ENCODE measurements at places on chromosomes 1 and 21.
A peak's percentile ranks its signal among the peaks of the same experiment; 100 is the strongest.

DNA sequence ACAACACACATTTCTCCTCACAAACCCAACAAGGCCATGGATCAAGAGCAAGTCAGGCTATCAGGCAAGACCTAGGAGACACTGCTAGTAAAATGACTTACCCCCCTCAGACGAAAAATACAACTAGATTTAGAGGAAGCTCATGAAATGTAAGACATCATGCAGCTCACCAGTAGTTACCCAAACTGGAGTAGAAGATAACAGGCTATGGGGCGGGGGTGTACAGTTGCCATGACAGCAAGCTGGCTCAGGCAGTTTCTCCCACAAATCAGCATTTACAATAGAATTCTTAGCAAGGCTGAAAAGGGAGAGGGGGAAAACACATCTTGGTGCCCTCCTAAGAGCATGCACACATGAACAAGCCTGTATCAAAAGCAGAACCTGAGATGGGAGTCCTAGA is 13.9 kb downstream of the TPM3 start:
- DNase-seq: no peak

DNA sequence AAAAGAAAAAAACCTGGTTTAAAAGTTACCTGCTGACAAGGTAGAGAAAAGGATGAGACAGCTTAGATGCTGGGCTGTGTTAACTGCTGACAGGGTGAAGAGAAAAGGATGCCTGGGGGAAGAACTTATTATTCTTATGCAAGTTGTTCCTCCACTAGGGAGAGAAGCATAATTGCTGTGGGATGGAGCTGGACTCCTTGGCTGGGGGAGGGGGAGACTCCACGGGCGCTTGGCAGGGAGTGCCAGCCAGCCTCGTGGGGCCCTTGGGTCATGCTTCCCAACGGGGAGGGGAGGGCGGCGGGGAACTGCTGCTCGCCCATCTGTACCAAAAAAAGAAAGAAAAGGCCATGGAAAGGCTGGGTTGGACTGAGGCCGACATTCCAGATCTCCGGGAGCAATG is 47.2 kb downstream of the SYCP1 start:
- no peak for DNase-seq

DNA sequence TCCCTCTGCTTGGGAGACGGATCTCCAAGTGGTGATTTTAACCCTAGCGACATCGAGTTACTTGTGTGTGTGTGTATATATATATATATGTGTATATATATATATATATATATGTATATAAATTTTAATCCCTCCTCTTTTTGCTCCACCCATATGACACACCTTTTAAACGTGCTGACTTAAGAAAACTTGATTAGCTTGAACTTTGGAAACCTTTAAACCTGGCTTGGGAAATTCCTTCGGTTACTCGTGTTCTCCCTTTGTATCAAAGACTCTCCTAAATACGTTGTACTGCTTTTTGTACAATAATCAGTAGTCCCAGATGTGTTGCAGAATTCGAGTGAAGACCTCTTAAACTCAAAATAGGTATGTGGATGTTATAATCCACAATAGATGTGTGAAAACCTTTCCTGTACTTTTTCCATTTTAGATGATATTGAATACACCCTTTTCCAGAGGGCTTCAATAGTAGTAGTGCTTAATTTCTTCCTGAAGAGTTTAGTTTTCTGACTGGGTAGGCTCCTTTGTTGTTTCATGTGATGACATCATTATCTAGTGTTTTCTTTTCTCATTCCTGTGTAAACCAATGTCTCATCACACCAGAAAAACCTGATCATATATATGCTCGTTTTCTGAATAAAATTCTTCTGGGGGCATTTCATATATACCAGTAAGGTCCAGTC is 1.4 kb downstream of the RNF11 start:
- no peak for DNase-seq

- DNase-seq: no peak
Observed at GRCh38 chr1:183550915-183551314, 39.3 kb downstream of the NCF2 start.

GRCh38 chr1:53430779-53431178 is 28.4 kb upstream of the DMRTB1 start:
- no peak for DNase-seq

- DNase-seq: no peak
Observed at GRCh38 chr21:44267655-44268142, 6.0 kb upstream of the DNMT3L start.

GRCh38 chr1:201346987-201347386 is 30.5 kb downstream of the TNNT2 start:
- no peak for DNase-seq

DNA sequence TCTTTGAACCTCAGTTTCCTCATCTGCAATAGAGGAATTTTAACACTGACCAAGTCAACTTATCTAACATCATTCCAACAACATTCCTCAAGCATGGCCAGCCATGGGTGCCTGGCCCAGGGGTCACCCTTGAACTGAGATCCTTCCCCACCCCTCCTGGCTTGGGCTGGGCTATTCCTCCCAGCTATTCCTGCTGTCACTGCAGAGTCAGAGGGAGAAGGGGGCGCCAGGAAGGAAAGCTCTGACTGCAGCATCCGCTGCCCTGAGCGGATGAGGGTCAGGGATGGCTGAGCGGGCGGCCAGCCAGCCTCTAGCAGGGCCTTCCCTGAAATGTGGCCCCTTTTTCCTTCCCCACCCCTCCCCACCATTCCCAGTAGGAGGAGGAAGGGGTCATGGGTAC is 3.1 kb downstream of the TINAGL1 start:
- DNase-seq: no peak

DNA sequence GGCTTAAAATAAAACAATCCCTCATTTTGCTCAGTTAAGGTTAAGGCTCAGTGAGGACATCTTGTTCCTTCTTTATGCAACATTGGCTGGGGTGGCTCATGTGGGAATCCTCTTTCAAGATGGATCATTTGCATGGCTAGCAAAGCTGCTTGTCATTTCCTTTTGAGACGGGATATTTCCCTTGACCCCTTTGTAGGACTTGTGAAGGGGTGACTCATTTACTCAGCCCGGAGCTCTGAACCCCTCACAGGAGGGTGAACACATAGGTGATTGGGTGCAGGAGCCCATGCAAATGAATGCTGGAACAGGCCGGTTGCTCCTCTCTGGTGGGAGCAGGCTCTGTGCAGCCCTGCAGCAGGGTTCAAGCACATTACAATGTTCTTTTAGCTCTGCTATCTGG is 15.8 kb upstream of the C8A start:
- DNase-seq: no peak

GRCh38 chr1:13443335-13443979 is 33.2 kb downstream of the PRAMEF20 start:
- no peak for DNase-seq

- DNase-seq: no peak
Observed at GRCh38 chr1:39489567-39490239, 1.7 kb upstream of the BMP8A start.

DNA sequence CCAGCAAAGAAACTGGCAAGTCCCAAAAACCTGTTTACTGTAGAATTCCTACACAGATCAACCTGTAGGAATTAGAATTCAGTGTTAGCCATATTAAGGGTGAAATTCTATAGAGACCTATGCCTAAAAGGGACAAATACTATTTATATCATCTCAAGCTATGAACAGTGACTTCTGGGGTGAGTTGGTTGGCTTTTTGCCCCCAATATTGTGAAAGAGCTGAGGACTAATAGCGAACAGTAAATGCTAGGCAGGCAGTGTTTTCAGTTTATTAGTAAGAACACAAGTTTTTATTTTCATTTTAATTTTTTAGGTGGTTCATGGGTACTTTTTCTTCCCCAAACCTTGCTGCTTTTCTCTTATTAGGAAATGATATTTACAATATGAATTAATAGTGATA is 15.3 kb downstream of the SLC16A4 start:
- DNase-seq: no peak

GRCh38 chr1:176205332-176205914 is 1.7 kb downstream of the COP1 start:
- no peak for DNase-seq

- DNase-seq: no peak
Observed at GRCh38 chr1:186304982-186305949, 69.8 kb downstream of the TPR start.

DNA sequence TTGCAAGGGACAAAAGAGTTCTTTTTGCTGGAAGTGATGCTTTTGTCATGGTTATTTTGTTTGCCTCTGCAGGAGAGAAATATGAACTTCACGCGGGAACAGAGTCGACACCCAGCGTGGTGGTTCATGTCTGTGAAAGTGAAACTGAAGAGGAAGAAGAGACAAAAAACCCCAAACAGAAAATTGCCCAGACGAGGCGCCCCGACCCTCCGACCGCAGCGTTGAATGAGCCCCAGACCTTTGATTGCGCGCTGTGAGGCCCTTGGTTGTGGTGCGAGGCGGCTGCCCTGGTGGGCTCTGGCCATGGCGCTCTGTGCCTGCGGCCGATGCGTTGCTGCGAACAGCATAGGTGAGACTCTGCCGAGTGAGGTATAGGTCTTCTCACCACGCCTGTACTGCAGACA is 20.9 kb upstream of the NCMAP start:
- peak; percentile 41 for DNase-seq

DNA sequence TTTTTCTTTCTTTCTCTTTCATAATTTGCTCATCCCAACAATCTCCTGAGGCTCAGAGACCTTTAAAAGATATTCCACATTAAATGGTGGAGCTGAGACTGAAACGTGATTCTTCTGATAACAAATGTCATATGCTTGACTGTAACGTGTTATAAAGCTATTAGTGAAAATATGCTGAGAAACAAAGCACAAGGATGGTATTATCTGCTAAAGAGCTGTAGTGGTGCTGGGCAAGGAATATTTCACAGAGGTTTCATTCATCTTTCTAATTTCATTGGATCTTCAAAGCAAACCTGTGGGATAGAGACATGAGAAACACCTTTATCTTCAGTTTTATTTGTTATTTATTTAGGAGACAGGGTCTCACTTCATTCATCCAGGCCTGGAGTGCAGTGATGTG is 98.1 kb upstream of the WLS start:
- no peak for DNase-seq

DNA sequence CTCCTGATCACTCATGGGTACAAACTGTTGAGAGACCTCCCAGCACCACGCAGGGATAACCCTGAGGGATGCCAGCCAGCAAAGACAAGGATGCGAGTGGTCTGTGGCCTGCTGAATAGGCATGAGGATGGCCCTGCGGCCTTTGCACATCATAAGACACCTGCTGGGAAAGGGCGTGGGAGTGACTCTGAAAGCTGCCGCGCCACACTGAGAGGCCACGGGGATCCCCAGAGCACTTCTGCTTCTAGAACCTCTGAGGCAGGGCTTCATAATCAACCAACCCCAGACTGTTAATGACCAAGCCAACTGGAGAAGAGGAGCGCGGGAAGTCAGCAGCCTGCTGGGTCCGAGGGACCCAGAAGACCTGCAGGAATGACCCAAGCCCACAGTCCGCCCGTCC is 73.8 kb downstream of the SH3BGR start:
- DNase-seq: no peak

- no peak for DNase-seq
Observed at GRCh38 chr1:243601720-243602119, 248.3 kb downstream of the AKT3 start.

- DNase-seq: no peak
Observed at GRCh38 chr1:85544689-85545215, 35.8 kb upstream of the CCN1 start.

- no peak for DNase-seq
Observed at GRCh38 chr1:100360790-100361510, 8.6 kb downstream of the CDC14A start.

DNA sequence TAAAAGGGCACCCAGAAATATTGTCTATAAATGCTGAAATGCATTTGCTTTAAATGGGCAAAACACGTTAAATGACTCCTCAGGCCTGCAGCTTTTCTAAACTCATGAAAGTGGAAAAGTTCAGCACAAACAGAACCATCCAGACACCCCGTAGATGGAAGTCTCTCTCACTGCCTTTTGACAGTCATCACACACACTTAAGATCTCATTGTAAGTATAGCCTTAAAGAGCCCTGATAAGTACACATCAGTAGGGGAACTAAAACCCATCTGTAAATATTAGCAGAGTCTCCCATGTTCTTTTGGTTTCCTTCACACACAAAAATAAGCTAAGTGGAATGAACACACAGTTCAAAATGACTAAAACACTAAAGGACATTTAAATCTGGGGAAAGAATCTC is 166.7 kb downstream of the LTN1 start:
- no peak for DNase-seq

- no peak for DNase-seq
Observed at GRCh38 chr1:223248770-223249140, 105.7 kb upstream of the TLR5 start.

DNA sequence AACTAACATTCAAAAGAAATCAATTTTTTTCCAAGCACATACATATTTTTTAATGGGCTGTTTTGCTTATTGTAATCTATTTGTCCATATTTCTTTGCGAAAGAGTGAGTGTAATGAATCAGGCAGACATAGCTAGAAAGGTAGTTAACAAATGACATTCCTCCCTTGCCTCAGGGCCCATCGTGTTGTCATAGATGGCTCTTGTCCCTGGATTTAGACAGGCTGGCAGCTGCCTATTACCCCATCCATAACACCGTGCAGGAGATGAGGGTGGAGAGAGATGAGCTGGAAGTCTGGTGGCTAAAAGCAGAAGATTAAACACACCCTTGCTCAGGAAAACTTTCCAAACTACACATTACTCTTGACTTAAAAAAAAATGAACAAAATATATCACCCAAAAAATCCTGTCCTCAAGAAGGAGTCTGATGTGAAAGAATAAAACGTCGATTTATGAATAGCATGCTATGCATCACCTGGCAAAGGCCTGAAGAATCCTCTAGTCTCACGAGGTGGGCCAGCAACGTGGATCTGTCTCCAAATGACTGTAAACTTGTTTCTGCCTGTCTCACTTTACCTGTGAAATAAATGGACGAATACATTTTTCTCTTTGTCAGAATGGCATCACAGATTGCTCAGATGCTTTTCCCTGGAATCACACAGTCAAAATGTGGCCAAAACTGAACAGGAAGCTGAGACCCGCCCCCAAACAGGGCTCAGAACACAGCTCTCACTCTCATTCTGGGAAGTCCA is 55.7 kb downstream of the C21orf91 start:
- no peak for DNase-seq

GRCh38 chr1:65393347-65393746 is 27.1 kb upstream of the LEPR start:
- no peak for DNase-seq

- no peak for DNase-seq
Observed at GRCh38 chr21:25283720-25284119, 323.6 kb downstream of the MRPL39 start.

- DNase-seq: peak; percentile 67
Observed at GRCh38 chr1:26744075-26744959, 43.4 kb upstream of the PIGV start.

DNA sequence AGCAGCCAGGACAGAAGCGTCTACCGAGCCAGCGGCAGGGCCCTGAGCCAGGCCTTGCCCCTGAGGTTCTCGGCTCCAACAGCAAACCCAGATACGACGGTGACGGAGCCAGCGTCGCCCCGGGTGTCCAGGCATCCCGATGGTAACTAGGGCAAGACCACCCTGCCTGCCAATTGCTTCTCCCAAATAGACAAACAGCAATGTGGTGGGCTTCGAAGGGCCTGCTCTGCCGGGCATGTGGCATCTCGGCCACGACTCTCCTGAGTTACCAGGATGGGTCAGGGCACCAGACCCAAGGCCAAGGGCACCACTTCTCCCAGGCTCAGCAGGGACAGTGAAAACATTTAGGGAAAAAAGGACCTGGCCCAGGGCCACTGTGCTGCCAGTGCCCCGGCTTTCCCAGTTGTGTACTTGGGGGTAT is 3.2 kb upstream of the ACTRT2 start:
- DNase-seq: no peak

- no peak for DNase-seq
Observed at GRCh38 chr1:183806125-183806524, 1.2 kb downstream of the RGL1 start.

Data from activated T-helper 1 cell treated with anti-CD3 and anti-CD28 coated beads, Interleukin-2, amount 50 U/mL, for 16 hours (primary cell).